ENCODE measurements at places on chromosomes 16 and 17.

GRCh38 chr16:88976366-88977017, 515 bp downstream of the CBFA2T3 start:
- no peak for DNase-seq

DNA sequence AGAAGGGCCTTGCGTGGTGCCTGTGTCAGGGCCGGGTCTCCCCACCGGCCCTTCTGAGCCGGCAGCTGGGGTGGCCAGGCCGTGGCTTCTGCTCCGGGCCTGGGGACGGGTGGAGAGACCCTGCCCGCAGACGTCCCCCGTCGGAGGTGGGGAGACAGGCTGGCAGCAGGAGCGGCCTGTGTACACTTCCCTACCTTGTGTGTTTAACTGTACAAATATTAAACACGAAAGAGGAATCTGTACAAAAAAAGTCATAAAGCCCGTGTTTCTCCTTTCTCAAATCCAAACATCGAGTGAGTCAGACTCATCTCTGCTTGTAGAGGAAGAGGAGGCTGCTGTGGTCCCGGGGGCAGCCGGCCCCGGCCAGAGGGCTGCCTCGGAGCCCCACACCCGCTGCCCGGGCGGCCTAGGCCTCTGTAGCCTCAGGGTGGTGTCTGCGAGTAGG, 2.0 kb downstream of the CACNA1H start:
- no peak for DNase-seq

GRCh38 chr17:35713069-35713728, 18.2 kb upstream of the RASL10B start:
- DNase-seq = no peak

GRCh38 chr17:68433211-68433610, 24.1 kb downstream of the WIPI1 start:
- DNase-seq = peak; percentile 62

GRCh38 chr17:40103071-40103661, 2.8 kb upstream of the NR1D1 start:
- no peak for DNase-seq
